ENCODE measurements at places on chromosomes 2 and 18.
A peak's percentile ranks its signal among the peaks of the same experiment; 100 is the strongest.

DNA sequence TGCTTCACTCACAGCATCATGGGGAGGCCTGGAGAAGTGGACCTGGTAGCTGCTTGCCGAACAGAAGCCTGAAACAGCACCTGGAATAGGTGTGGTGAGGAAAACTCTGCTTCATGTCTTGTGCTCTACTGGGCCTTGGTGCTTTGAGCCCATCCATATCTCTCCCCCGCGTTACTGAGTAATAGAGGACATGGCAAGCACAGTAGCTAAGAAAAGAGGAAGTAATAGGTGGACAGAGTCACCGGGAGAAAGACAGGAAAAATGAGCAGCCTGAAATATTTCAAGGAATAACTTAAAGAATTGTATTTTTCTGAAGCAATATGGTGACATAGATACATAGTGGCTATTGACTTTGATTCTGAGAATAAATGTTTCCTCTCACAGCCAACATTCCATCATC lies 14.0 kb upstream of the HNMT start:
- DNase-seq, result no peak

GRCh38 chr2:75798569-75798968 lies 87.9 kb upstream of the GCFC2 start:
- DNase-seq, result no peak

DNA sequence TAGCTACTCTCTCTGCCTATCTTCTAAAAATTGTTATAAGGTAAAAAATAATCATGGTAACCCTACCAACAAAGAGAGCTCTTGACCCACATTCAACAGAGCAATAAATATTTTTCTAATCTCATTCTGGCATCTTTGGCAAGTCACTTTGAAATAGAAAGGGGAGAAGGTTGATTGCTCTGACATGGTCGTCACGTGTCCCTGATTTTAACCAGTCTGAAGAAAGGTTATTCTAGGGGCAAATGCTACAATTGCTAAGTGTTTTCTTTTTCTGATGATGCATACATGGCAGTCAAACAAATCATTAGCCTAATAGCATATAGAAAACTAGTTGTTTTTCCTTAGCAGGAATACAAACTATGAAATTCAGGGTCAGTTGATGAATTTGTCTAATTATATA lies 153.3 kb upstream of the MAP3K20 start:
- no peak for DNase-seq

GRCh38 chr18:68482815-68483214 lies 232.1 kb downstream of the TMX3 start:
- no peak for DNase-seq

- DNase-seq, result no peak
Measured at GRCh38 chr18:57901825-57902589, 98.9 kb upstream of the ATP8B1 start.

GRCh38 chr2:68905116-68905515 lies 33.9 kb upstream of the BMP10 start:
- no peak for DNase-seq

DNA sequence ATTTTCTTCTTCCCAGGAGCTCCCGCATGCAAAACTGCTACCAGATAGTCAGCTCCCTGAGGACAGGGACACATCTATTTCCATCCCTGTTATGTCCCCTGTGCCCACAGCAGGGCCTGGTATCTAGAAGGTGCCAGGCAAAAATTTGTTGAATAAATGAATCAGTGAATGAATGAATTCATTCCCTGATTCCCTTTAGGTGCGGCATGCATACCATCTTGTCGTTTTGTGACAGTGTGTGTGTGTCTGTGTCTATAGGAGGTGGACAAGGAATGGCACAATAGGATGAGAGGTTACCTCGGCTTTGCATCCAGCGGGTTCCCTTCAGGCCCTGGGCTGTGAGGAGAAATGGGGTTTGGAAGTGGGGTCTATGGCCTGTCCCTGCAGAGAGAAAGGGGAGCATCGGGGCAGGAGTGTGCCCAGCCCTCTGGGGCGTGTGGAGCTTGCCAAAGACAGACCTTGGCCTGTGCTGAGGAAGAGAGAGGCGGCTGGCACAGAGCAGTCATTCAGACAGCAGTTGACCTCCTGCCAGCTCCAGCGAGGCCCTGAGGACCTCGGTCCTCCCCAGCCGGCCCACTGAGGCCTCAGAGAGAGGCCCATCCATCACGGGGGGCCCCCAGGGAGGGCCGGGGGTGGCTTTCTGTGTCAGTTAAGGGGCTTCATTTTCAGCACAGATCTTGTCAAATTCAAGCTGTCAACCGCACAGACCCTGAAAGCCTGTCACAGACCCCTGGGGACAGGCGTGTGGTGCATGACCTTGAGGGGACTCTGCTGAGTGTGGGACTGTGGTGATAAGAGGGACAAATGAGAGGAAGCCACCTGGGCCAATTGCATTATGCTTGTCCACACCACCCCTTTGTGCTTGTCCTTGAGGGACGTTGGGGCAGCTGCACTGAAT lies 125.9 kb upstream of the CXCR4 start:
- no peak for DNase-seq

GRCh38 chr2:152037743-152038435 lies 61.0 kb downstream of the CACNB4 start:
- DNase-seq, result no peak

- DNase-seq, result no peak
Measured at GRCh38 chr2:83595121-83595690, 863.9 kb downstream of the SUCLG1 start.

DNA sequence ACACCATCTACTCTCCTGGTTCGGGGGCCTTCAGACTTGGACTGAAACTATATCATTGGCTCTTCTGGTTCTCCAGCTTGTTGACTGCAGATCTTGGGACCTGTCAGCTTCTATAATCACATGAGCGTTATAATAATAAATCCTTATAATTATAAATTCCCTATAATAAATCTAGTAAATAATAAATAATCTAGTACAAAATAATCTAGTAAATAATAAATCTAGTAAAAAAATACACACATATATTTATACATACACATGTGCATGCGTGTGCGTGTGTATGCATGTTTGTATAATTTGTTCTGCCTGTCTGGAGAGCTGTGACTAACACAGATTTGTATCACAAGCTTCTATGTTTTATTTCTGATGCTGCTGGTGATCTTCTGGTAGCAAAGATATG lies 40.8 kb downstream of the KATNAL2 start:
- no peak for DNase-seq

GRCh38 chr2:236237468-236238190 lies 26.6 kb downstream of the ASB18 start:
- DNase-seq, result no peak

GRCh38 chr2:47810850-47811249 lies 27.9 kb downstream of the MSH6 start:
- no peak for DNase-seq

- DNase-seq, result peak; percentile 10
Measured at GRCh38 chr2:134399096-134399495, 145.2 kb downstream of the MGAT5 start.

GRCh38 chr2:60002183-60002867 lies 551.1 kb downstream of the BCL11A start:
- peak; percentile 69 for DNase-seq

- no peak for DNase-seq
Measured at GRCh38 chr18:57480733-57481132, 45.6 kb downstream of the ONECUT2 start.

- DNase-seq, result no peak
Measured at GRCh38 chr18:58351776-58352175, 277.1 kb downstream of the ALPK2 start.

DNA sequence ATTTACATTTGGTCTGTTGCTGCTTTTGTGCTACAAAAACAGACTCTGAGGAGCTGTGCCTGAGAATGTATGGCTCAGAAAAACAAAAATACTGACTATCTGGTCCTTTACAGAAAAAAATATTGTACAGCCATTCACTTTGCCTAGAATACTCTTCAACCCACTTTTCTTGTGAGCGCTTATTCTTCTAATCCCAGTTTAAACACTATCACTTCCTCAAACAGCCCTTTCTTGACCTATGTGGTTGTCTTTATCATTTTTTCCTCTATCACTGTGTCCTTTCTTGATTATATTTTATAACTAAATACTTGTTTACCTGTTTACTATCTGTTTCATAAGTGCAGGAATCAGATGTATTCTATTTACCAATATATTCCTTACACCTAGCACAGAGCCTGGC lies 33.5 kb downstream of the CUL3 start:
- DNase-seq, result no peak

DNA sequence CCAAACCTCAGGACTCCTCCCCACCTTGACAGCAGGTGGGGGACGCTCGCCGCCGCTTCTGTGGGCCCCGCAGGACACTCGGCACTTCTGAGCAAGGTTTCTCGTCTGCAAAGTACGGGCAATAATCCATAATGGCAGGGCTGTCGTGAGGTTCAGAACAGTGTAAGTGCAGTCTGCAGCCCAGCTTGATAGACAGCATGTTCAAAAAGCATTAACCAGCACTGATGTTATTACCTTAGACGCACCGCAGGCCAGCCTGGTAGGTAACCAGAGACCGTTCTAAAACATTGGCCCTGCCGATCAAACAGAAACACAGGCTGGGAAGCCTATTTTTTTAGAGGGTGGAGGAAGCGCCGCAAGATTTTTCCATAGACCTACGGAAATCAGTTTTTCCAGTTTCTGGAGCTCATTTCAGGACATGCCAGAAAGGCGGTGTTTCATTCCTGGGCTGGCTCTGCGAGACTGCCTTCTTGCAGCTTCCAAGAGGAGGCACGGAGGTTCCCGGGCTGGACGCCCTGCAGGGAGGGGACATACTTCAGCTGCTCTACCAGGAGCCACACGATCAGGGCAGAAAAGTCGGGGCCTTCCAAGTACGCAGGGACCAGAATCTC lies 148.7 kb downstream of the TPO start:
- DNase-seq, result no peak

- DNase-seq, result peak; percentile 9
Measured at GRCh38 chr2:152432206-152432653, 97.3 kb downstream of the FMNL2 start.

- DNase-seq, result peak; percentile 44
Measured at GRCh38 chr2:115165529-115166109, 723.2 kb downstream of the DPP10 start.

DNA sequence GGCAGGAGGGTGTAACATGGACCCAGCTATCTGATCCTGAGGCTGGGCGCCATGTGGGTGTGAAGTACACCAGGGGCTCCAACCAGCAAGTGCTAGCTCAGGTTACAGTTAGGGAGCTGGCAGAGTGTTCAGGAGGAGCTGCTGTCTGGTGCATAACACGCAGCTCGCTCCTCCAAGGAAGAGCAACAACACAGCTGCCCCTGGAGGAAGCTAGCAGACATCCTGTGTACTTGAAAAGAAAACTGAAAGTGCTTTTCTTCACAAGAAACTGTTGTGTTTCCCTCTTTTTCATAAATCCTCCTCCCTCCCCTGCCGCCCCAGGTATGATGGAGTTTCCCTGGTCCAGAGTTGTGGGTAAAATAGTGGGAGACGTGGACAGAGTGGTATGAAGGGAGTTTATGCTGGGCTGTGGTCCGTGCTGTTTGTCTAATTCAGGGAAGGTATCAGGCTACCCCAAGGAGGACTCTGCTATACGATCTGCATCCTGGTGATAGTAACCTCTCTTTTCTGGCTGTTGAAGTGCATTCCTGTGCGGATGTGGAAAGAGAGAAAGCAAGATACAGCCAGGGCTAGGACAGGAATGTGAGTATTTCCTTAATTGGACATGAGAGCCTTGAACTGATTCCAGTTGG lies 6.1 kb upstream of the LBH start:
- DNase-seq, result peak; percentile 88

DNA sequence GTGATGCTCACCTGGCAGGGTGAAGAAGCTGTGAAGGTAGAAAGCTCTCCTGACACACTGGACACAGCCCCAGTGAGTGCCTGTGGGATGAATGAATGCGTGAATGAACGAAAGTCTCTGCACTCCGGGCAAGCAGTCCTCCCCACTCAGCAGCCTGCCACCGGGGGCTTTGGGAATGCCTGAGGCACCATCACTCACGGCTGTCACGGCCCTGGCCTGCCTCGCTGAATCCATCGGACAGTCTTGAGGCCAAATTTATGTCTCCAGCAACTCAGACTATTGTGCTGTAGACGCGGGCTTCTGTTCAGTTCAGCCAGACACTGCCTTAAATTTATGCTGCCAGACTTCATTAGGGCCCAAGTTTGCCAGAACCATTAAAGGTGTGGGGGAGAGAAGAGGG lies 62.9 kb upstream of the TEX51 start:
- no peak for DNase-seq

- no peak for DNase-seq
Measured at GRCh38 chr18:13289481-13290205, 71.1 kb downstream of the LDLRAD4 start.

DNA sequence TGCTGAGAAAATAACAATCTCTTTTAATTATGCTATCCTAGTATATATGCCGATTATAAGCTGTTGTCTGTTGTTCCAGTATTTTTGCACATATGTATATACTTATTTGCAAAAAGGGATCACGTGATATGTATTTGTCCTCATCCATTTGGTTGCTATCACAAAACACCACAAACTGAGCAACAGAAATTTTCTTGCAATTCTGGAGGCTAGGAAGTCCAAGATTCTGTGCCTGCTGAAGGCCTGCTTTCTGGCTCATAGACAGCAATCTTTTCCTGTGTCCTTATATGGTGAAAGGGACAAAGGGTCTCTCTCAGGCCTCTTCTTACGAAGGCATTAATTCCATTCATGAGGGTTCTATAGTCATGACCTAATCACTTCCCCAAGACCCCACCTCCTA lies 186.5 kb downstream of the LPIN1 start:
- no peak for DNase-seq

- no peak for DNase-seq
Measured at GRCh38 chr18:27411911-27412310, 226.8 kb upstream of the CHST9 start.

DNA sequence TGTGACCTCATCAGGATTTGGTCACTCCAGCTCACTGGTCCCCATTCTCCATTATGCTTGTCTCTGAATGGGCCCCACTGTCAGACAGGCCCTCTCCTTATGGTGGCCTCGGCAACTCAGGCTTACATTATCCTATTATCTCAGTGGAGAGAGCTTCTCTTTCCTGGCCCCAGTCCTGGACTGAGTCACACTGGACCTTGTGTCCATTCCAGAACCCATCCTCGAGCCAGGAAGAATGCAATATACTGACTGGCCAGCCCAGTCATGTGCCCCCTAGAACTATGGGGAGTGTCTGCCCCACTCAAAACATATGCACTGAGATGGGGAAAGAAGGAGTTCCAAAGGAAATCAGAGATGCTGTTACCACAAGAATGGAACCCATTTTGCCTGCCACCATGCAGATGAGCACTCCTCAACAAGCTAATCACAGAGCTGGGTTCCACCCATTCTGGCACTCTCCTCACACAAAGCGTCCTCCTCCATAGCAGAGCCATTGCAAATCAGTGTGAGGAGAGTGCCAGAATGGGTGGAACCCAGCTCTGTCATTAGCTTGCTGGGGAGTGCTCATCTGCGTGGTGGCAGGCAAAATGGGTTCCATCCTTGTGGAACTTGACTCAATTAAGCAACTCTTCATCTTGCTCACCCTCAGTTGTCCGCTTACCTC lies 71.9 kb downstream of the CHRNA1 start:
- no peak for DNase-seq

GRCh38 chr18:51617572-51618260 lies 420.2 kb upstream of the MEX3C start:
- no peak for DNase-seq

DNA sequence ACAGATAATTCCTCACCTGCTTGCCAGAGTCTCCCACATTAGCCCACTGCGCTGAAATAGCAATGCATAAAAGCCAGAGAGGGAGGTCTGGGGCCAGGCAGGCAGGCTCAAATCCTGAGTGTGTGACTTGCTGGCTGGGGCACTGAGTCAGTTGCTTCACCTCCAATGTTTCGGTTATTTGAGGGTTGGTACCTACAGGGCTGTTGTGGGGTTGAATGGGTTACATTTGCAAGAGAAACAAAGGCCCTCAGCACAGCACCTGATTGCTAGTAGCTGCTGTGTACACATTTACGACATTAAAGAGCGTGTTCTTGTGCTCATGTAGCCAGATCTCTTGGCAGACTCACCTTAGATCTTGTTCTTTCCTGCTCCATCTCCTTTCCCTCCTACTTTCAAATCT lies 34.1 kb upstream of the FAM110C start:
- no peak for DNase-seq

All from common myeloid progenitor, CD34-positive (primary cell).